ENCODE measurements at places on chromosomes 1 and 21. TPM values are rescaled to one million over a fixed set of nuclear protein-coding genes. Genes with fewer than 3 reads are reported as not detected.

DNA sequence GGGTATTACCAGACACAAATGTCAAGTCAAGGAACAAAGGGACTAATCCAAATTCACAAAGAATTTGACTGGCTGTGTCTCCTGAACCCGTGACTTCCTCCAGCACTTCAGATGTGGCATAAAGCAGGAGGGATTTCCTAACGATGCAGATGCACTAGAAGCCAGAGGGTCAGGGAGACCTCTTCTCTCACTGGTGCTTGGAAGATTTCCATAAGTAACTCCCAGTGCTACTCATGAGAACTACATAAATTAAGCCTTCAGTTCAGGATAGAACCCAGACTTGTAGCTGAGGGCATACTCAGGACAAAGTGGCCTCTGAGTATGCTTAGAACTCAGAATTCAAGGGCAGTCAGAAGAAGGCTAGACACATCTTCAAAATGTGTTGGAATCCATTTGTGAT lies 83.6 kb upstream of the NRIP1 start:
- no peak overlapping the region for H3K27ac ChIP-seq
- H3K36me3 ChIP-seq: no peaks in the 10 kb centered on the region
- no peak for DNase-seq
- H3K4me1 ChIP-seq: no peaks in the 10 kb centered on the region
- H3K4me3 ChIP-seq: no peak overlapping the region

DNA sequence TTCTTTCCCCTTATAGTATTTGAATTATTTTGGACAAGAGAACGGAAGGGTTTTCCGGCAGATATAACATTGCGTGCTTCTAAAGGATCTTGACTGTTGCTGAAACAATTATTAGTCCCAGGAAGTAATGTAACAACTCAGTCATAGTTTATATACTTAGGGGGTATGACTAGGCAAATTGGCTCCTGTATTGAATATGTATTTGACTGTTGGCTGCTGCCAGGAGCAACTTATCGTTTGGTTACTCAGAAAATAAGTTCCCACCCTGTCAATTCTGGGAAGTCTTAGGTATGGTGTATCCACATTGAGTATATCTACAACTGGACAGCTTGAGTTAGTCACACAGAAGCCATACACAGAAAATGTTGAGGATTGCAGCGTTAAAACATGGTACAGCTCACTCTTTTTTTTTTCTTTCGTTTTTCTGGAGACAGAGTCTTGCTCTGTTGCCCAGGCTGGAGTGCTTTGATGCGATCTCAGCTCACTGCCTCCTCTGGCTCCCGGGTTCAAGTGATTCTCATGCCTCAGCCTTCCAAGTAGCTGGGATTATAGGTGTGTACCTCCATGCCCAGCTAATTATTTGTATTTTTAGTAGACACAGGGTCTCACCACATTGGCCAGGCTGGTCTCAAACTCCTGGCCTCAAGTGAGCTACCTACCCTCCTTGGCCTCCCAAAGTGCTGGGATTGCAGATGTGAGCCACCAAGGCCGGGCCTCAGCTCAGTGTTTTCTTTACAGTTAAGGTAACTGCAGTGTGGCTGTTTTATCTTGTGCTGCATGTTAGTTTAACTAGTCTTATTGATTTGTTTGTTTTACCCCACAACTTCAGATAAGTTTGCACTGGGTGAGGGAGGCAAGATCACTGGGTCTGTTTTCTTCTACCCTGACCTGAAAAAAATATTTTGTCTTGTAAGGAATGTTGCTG lies 10.2 kb downstream of the SMAP2 start:
- no peaks in the 10 kb centered on the region for H3K27me3 ChIP-seq
- peaks cover 62% of the 10 kb centered on the region for H3K36me3 ChIP-seq
- peaks cover 67% of the 10 kb centered on the region for H3K4me1 ChIP-seq

- no peak overlapping the region for H3K27ac ChIP-seq
- no peaks in the 10 kb centered on the region for H3K27me3 ChIP-seq
- H3K36me3 ChIP-seq: peaks cover 60% of the 10 kb centered on the region
- no peak overlapping the region for H3K4me3 ChIP-seq
These were observed 19.4 kb downstream of the NTPCR start for GRCh38 chr1:232969799-232970198.

DNA sequence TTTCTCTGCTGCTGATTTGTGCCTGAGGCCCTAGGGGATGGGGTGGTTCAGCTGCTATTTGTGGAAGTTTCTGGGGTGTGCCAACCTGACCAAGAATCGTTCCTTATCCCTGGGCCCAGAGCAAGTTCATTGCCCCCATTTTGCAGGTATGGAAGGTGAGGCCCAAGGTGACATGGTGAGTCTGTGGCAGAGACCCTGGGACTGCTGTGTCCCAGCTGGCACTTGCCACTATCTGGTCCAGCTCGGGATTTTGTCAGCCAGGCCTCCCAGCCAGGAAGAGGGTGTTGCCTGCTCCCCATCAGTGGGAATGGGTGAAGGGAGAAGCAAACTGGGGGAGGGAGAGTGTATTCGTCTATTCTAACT lies 18.9 kb upstream of the LRP8 start:
- H3K27ac ChIP-seq: no peak overlapping the region
- H3K27me3 ChIP-seq: no peaks in the 10 kb centered on the region
- H3K4me3 ChIP-seq: no peak overlapping the region
- no peak for DNase-seq
- H3K4me1 ChIP-seq: no peaks in the 10 kb centered on the region

DNA sequence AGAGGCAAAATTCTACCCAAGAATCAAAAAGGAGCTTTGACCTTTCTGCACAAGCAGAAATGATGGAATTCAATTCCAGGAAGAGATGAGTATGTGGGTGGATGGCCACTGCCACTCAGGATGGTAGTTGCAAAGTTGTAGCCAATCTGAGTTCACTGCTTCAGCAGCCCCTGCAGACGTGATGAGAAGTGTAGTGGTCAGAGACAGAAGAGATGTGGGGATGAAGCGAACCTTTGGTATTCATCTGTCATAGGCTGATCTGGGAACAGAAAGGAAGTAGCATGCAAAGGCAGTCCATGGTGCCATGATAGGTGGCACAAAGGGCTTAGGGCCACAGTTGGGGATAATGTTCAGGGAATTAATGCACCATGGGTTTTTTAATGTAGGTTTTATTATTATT lies 81.1 kb upstream of the PGBD5 start:
- DNase-seq: no peak
- no peaks in the 10 kb centered on the region for H3K36me3 ChIP-seq
- no peaks in the 10 kb centered on the region for H3K4me1 ChIP-seq

- H3K36me3 ChIP-seq: peaks cover 27% of the 10 kb centered on the region
- H3K27ac ChIP-seq: peak overlapping the region; percentile 66
These were observed 167.2 kb downstream of the RUNX1 start for GRCh38 chr21:34881839-34882371.

- no peaks in the 10 kb centered on the region for H3K4me1 ChIP-seq
- H3K27ac ChIP-seq: no peak overlapping the region
- H3K4me3 ChIP-seq: no peak overlapping the region
- peaks cover 27% of the 10 kb centered on the region for H3K27me3 ChIP-seq
These were observed 32.4 kb upstream of the PGBD5 start for GRCh38 chr1:230458509-230458908.

The STUM gene
- total RNA-seq: not detected

- H3K27ac ChIP-seq: no peak overlapping the region
- H3K4me1 ChIP-seq: no peaks in the 10 kb centered on the region
- no peak overlapping the region for H3K4me3 ChIP-seq
- no peak for DNase-seq
- H3K36me3 ChIP-seq: no peaks in the 10 kb centered on the region
These were observed 49.7 kb upstream of the GRIK3 start for GRCh38 chr1:37084013-37084412.

The RC3H1 gene
- 27.2 TPM for total RNA-seq

DNA sequence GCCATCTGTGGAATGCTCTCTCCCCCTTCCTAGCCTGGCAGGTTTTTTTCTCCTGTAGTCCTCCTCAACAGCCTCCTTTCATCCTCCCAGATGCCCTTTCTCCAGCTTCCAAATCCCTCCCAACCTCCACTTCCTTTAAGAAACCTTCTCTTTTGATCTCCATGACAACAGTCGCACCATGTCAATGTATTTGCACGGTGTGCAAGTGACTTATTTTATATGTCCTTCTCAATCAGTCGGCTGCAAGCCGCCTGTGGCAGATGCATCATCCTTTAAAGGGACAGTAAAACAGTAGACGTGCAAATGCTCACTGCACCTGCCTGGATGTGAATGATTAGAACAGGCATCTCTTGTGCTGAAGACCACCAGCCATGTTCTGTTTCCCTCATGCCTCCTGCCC lies 285.2 kb downstream of the PCP4 start:
- no peak overlapping the region for H3K27ac ChIP-seq
- no peaks in the 10 kb centered on the region for H3K27me3 ChIP-seq
- no peak for DNase-seq
- H3K4me1 ChIP-seq: no peaks in the 10 kb centered on the region
- no peaks in the 10 kb centered on the region for H3K36me3 ChIP-seq

The KCNK2 gene
- not detected for total RNA-seq

The OR2T34 gene
- total RNA-seq: not detected

DNA sequence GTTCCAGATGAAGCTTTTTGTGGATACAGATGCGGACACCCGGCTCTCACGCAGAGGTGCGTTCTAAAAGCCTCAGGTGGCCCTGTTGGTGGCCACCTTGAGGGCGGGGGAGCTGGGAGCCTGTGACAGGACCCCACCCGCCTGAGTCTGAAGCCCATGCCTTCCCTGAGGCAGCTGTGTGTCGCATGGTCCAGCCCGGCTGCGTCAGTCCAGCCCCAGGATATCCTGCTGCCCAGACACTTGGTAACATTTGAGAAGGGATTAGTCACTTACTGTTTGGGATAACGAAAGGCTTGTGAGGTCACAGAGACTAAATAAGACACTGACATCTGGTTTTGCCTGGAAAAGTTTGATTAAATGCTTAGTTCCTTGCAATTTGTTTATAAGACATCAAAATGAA lies 68.9 kb downstream of the UCK2 start:
- peaks cover 57% of the 10 kb centered on the region for H3K36me3 ChIP-seq
- no peaks in the 10 kb centered on the region for H3K27me3 ChIP-seq
- peaks cover 6% of the 10 kb centered on the region for H3K4me1 ChIP-seq
- no peak for DNase-seq

GRCh38 chr21:14675774-14676530 lies 129.8 kb upstream of the SAMSN1 start:
- peak overlapping the region; percentile 97 for H3K27ac ChIP-seq
- H3K4me1 ChIP-seq: peaks cover 41% of the 10 kb centered on the region
- peak; percentile 27 for DNase-seq
- H3K27me3 ChIP-seq: no peaks in the 10 kb centered on the region

The LDLRAD1 gene
- total RNA-seq: not detected

DNA sequence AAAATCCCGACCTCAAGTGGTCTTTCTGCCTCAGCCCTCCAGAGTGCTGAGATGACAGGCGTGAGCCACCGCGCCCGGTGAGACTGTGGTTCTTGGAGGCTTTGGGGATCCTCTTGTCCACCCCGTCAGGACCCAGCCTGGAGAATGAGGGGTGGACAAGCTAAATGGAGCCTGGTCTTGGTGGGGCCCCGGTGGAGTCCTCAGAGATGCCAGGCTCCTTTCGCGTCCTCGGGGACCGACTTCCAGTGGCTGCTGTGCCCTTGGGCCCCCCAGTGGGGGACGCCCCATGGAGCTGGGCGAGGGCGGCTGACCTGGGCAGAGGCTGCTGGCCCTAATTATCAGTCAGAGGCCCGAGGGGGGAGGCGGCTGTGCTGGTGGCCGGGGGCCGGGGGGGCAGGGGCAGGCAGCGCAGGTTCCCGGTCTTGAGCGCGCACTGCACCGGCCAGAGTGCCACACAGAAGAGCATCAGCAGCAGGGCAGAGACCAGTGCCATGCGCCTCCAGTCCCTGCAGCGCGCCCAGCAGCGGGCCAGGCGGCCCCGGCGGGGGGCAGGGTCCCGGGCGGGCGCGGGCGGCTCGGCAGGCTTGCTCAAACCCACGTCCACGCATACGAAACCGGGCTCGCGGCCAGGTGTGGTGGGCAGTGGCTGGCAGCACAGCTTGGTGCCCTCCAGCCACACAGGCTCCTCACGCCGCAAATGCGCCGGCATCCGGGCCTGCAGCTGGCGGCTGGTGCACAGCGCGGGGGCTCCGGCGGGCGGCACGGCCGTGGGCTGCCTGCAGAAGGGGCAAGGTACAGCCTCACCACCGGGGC lies 2.4 kb downstream of the RNF223 start:
- no peak overlapping the region for H3K4me3 ChIP-seq
- no peak overlapping the region for H3K27ac ChIP-seq
- no peak for DNase-seq
- peaks cover 5% of the 10 kb centered on the region for H3K4me1 ChIP-seq
- H3K36me3 ChIP-seq: peaks cover 8% of the 10 kb centered on the region

The VSIG8 gene
- not detected for total RNA-seq

- no peaks in the 10 kb centered on the region for H3K4me1 ChIP-seq
- peaks cover 9% of the 10 kb centered on the region for H3K36me3 ChIP-seq
- DNase-seq: no peak
- no peak overlapping the region for H3K27ac ChIP-seq
- no peak overlapping the region for H3K4me3 ChIP-seq
These were observed 23.5 kb downstream of the SERPINC1 start for GRCh38 chr1:173893611-173894010.

The MANEAL gene
- 1.2 TPM for total RNA-seq

DNA sequence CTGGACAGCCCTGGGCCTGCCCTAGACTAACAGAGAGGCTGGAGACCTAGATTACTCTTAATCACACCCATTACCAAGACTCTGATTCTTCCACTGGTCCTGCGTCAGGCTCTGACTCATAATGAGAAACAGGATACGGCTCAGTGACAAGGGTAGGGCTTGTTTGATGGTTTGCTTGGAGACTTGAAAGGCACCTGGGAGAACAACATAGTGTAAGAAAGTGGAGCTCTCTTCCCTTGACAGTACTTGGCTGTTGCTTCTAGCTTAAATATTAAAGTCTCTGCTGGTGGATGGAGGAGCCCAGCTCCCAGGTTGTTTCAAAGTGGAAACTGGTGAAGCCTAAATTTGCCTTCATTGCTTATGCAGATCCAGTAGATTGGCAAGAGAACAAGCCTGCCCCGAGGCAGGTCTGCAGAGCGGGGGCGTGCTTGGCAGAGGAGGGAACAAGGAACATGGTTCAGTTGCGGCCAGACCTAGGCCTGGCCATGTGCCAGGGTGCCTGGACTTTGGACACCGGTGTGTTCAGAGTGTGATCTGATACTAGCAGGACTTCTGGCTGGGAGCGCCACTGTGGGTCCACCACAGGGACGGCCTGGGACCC lies 480.6 kb downstream of the CAMTA1 start:
- H3K27ac ChIP-seq: no peak overlapping the region
- H3K4me3 ChIP-seq: no peak overlapping the region
- H3K4me1 ChIP-seq: no peaks in the 10 kb centered on the region
- DNase-seq: no peak
- peaks cover 1% of the 10 kb centered on the region for H3K36me3 ChIP-seq

DNA sequence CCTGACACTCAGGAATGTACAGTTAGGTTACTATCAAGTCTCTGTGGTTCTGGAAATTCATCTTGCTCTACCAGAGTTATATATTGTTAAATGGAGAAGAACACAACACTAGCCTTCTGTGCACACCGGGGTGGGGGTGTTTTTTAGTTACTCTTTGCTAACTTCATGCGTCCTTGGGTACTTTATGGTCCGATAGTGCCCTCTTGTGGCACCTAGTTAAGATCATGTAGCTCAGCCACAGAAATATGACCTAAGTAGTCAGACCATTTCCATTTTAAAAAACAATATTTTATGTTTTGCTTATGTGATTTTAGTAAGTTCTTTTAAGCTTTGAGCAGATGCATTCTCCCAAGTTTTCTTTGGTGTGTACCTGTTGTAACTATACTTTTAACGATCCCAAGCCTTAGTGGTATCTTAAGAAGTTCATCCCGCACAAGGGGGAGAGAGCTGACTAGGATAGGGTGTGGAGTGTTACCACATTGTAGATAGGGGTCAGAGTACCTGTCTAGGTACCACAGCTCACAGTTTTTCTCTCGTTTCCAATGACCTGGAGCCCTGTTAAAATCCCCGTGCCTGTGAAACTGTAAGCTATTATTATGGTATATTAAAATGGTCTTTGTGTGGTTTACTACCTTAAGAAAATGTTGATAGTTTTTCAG lies 20.6 kb upstream of the SH3D21 start:
- H3K4me3 ChIP-seq: no peak overlapping the region
- DNase-seq: peak; percentile 86
- no peaks in the 10 kb centered on the region for H3K27me3 ChIP-seq
- H3K27ac ChIP-seq: peak overlapping the region; percentile 58
- H3K36me3 ChIP-seq: peaks cover 57% of the 10 kb centered on the region

All from activated CD8-positive, alpha-beta T cell treated with anti-CD3 and anti-CD28 coated beads for 36 hours (primary cell).